Thoracic aorta (tissue), 2 donors: ENCODE measurements at places on chromosomes 12 and 14.

DNA sequence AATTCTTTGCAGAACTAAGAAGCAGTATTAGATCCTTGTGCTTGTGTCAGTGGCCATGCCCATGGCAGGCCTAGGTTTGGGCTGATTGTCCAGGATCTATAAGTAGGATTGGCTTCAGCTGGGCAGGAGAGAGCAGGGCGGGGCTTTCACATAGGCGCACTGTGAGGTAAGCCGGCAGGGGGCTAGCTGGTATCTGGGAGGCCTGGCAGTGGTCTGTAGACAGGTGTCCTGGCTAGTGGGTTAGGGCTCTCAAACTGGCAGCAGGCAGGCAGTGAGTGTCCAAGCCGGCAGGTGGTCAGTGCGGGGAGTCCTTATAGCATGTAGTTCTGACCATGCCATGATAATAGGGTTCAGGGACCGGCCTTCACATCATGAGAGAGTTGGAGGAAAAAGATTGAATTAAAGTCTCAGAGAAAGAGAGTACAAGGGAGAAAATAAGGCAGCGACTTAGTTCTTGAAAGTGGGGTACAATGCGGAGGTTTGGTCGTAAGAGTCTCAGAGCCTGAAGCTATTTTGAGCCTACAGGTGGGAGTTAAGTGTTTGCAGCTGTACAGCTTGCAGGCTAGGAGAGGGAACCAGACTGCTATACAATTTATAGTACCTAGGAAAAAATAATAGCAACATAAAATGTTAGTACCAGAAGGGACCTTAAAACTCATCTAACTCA lies 137.4 kb downstream of the TPH2 start:
- no peak overlapping the region for H3K27ac ChIP-seq
- H3K4me1 ChIP-seq = no peaks in the 10 kb centered on the region
- H3K27me3 ChIP-seq = no peaks in the 10 kb centered on the region
- no peaks in the 10 kb centered on the region for H3K36me3 ChIP-seq
- DNase-seq = no peak

- no peaks in the 10 kb centered on the region for H3K36me3 ChIP-seq
- H3K4me3 ChIP-seq = no peak overlapping the region
- H3K4me1 ChIP-seq = no peaks in the 10 kb centered on the region
- no peaks in the 10 kb centered on the region for H3K27me3 ChIP-seq
These were observed 476.5 kb downstream of the FOXG1 start for GRCh38 chr14:29242755-29243754.

GRCh38 chr14:69351385-69351784 lies 46.7 kb downstream of the ERH start:
- H3K27me3 ChIP-seq = no peaks in the 10 kb centered on the region
- no peak overlapping the region for H3K4me3 ChIP-seq
- H3K4me1 ChIP-seq = peaks cover 21% of the 10 kb centered on the region
- H3K27ac ChIP-seq = no peak overlapping the region
- H3K36me3 ChIP-seq = no peaks in the 10 kb centered on the region

DNA sequence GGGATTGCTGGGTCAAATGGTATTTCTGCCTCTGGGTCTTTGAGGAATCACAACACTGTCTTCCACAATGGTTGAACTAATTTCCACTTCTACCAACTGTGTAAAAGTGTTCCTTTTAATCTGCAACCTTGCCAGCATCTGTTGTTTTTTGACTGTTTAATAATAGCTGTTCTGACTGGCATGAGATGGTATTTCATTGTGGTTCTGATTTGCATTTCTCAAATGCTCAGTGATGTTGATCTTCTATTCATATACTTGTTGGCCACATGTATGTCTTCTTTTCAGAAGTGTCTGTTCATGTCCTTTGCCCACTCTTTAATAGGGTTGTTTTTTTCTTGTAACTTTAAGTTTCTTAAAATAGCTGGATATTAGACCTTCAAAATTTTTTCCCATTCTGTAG lies 150.0 kb upstream of the FRMD6 start:
- no peaks in the 10 kb centered on the region for H3K4me1 ChIP-seq
- H3K4me3 ChIP-seq = no peak overlapping the region
- H3K27me3 ChIP-seq = no peaks in the 10 kb centered on the region
- no peaks in the 10 kb centered on the region for H3K36me3 ChIP-seq
- no peak for DNase-seq
- H3K27ac ChIP-seq = no peak overlapping the region

DNA sequence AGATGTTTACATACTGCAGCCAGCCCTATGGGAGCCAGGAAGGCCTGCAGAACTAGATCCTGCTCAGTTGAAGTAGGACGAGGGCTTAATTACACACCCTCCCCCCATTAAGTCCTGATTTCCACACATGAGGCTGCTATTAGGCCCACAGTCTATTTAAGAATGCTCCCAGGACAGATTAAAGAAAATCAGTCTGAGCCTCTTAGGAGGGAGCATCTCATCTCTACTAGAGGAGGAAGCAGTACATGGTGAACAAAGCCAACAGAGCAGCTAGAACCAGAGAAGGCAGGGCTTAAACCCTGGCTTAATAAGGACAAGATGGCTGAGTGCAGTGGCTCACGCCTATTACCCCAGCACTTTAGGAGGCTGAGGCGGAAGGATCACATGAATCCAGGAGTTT lies 55.8 kb upstream of the ARHGAP5 start:
- H3K36me3 ChIP-seq = no peaks in the 10 kb centered on the region
- H3K27ac ChIP-seq = no peak overlapping the region
- H3K4me3 ChIP-seq = no peak overlapping the region
- H3K4me1 ChIP-seq = peaks cover 12% of the 10 kb centered on the region
